CD4-positive, alpha-beta memory T cell (primary cell): ENCODE measurements at places on chromosomes 16 and 17. TPM values are rescaled to one million over a fixed set of nuclear protein-coding genes. Genes with fewer than 3 reads are reported as not detected.

The PTX4 gene
- total RNA-seq = not detected

The SHBG gene
- total RNA-seq = not detected

The ASPHD1 gene
- not detected for total RNA-seq

The TEX19 gene
- total RNA-seq = not detected

The NOG gene
- 15.4 TPM for total RNA-seq

The FOXN1 gene
- not detected for total RNA-seq

The NFAT5 gene
- 35.6 TPM for total RNA-seq

DNA sequence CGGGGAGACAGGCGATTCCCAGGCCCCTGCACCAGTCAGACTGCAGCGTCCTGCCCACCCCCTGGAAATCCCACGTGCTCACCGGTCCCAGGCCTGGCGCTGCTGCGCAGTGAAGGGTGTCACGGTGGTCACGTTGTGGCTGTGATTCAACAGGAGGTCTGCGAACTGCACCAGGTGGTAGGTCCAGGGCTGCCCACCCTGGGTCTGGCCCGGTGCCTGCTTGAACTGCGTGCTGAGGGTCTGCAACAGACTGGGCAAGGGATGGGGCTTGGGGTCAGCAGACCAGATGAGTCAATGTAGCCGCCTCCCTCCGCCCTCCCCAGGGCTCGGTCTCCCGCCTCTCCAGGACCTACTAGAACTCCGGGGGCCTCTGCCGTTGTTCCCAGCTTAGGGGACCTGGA is 7.1 kb downstream of the MYBBP1A start:
- DNase-seq = no peak

DNA sequence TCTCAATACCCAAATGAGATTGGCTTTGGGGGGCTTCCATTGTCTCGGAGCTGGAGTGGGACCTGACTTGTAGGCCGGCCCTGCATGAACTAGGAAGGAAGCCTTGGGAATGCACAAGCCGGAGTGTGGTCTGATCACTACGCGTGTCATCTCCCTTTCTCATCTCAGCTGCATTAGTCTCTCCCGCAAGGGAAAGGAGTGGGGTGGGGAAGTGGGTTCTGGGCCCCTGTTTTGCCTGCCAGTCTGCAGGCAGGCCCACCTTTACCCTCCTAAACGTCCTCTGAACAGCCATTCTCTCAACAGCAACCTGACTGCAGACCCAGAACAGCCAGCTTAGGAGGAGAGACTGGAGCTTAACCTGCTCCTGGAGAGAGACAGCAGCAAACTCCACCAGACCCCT is 11.4 kb upstream of the DNAI2 start:
- DNase-seq = no peak

DNA sequence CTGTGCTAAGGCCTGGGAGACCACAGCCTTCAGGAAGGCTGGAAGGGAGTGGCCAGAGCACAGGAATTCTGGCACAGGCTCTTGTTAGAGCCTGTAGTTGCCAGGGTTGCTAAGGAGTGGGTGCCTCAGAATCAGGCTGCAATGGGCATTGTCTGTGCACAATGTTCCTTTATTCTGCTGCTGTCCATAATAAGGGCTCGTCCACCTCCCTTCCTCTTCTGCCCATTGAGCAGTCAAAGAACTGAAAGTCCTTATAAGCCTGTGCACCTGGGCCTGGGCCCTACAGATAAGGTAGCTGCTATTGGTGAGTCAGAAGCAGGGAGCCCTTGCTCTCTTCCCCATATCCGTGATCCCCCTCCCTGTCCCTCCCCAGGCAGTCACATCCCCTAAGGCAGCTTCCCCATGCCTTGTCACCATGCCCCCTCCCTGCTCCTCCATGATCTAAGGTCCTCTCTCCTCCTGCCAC is 5.4 kb upstream of the CNGB1 start:
- no peak for DNase-seq

DNA sequence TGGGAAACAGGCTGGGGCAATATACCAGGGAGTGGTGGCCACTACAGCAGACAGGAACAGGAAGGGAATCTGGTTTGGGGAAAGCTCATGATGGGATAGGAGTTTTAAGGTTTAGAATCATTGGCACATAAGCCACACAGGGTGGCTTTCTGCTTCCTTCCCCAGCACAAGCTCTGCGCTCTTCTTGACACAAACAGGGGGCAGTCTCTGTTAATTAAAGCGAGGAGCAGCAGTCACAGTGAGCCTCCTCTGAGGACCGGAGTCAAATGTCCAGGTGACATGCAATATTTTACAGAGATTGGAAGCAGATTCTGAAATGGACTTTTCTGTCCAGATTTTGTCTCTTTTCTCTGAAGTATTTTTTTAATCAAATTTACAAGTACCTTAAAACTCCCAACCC is 2.8 kb upstream of the SHISA9 start:
- no peak for DNase-seq

DNA sequence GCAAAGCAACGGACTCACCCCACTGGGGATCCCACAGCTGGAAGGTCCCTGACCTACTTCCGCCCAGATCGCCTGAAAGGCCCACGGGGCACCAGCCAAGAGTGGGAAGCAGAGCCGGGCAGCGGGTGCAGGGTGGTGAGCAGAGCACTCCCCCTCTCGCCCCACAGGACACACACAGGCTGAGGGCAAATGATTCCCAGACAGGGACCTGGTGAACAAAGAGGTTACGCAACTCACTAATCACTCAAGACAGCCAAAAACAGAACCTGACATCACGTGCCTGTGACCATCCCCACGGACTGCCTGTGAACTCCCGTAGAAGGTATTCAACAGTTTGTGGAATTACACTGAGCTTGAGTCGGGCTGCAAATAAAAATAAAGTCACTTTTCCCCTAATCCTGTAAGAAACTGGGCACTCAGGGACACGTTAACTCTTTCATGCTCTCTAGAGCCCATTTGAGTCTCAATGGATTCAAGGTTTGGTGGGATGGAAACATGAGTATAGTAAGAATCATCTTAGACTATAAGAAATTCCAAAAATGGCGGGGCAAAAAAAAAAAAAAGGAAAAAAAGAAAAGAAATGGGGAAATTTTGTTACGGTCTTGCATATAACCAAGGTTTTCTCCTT is 396.1 kb downstream of the SOX9 start:
- DNase-seq = no peak

DNA sequence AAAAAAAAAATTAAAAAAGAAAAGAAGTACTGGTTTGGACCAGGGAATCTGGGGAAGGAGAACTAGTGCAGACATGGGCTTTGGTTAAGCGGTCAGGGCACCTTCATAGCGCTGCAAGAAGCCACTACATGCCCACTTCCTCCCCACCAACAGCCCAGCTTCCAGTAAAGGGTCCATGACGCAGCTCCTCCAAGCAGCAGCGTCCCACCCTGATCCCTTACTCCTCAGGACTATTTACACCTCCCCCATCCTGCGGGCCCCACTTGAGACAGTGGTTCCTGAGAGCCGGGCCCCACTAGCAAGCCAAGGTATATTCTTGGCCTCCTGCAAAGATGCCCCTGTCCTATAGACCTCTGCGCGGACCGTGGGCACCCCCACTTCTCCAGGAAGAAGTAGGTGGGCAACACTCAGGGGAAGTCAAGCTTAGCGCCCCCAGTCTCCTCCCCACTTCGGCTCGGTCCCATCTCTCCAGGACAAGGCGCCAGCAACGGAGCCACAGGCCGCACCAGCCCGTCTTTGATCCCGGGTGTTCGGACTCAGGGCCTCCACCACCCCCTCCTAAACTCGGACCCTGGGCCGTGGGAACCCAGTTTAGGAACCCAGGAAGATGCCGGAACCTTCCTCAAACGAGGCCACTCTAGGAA is 913 bp upstream of the PRR14 start:
- DNase-seq = no peak

- no peak for DNase-seq
These were observed 66.5 kb downstream of the MGAT5B start for GRCh38 chr17:76934561-76935320.

GRCh38 chr16:77788181-77789084 is at the start of gene VAT1L:
TSS of gene VAT1L (plus strand) at chr16:77788564. CDS start at chr16:77788683, 119 bp downstream.
- no peak for DNase-seq

DNA sequence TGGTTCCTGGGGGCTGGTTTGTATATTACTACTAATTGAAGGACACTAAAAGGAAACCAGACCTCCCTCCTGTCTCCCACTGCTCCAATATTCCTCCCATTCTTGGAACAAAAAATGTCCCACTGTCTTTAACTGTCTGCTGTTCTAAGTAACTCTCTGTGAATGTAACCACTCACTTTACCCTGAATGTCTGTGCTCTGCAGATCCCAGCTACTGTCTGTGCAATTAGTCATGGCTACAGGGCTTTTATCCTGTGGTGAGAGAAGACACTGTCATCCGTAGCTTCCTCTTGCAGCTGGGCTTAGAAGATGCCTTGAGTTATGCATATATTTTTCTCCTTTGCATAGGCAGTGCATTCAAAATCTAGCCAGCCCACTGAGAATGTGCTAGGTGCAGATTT is 853.8 kb downstream of the CDH8 start:
- no peak for DNase-seq

DNA sequence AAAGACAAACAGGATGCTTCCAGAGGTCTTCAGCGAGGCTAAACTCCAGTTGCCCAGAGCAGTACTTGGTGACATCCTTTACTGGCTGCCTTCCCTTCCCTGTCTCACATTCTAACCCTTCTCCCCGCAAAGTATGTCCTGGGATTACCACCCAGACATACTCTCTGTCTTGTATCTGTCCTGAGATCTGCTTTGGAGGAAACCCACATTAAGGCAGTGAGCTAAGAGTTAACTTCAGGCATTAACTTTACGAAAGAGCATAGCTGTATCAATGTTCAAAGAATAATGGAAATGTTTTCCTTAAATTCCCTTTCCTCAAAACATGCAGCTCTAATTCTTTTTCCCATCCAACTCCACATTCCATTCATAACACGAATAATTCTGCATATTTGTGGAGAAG is 385.2 kb downstream of the NPIPA8 start:
- DNase-seq = no peak

- DNase-seq = no peak
These were observed 73.6 kb downstream of the METRNL start for GRCh38 chr17:83152745-83153611.

DNA sequence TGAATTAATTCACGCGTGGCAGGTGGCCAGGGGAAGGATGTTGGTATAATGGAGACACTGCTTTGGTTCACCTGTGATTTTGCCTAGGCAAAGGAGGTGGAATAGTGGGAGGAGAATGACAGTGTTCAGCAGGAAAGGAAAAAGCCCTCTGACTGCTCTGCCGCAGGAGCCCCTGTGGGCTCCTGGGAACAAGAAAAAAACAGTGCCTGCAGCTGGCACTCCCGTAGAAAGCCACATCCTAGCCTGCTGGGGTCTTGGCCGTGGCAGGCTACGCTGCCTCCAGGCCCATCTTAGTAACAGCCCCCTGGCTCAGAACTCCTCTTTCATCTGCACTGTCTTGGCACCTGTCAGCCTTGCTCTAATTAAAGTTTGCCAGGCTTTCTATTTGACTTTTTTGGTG is 20.6 kb downstream of the ADORA2B start:
- DNase-seq = no peak

GRCh38 chr17:76672270-76672851 is 28.8 kb upstream of the ST6GALNAC1 start:
- DNase-seq = no peak

- DNase-seq = no peak
These were observed 483.1 kb downstream of the CDH11 start for GRCh38 chr16:64638766-64639165.

DNA sequence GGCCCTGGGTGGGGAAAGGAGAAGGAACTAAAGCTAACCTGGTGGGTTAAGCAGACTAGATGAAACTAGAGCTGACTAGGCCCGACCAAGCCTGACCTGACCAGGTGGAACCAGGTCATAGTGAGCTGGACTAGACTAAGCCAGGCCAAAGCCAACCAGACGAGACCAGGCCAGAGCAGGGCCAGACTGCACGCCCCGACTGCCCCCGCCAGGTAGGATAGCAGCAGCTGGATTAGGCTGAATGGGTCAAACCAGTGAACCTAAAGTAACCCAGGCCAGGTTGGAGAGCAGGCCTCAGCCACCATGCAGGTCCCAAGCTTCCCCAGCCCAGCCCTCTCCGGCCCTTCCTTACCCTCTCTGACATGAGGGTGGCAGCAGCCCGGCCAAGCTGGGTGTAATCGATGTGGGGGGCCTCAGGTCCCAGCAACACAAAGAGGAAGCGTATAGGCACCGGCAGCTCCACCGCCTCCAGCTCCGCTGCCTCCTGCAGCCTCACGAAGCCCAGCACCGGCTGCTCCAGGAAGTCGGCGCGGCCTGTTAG is 9.1 kb downstream of the SLC4A1 start:
- DNase-seq = no peak
